ENCODE measurements at places on chromosomes 5 and 9.

DNA sequence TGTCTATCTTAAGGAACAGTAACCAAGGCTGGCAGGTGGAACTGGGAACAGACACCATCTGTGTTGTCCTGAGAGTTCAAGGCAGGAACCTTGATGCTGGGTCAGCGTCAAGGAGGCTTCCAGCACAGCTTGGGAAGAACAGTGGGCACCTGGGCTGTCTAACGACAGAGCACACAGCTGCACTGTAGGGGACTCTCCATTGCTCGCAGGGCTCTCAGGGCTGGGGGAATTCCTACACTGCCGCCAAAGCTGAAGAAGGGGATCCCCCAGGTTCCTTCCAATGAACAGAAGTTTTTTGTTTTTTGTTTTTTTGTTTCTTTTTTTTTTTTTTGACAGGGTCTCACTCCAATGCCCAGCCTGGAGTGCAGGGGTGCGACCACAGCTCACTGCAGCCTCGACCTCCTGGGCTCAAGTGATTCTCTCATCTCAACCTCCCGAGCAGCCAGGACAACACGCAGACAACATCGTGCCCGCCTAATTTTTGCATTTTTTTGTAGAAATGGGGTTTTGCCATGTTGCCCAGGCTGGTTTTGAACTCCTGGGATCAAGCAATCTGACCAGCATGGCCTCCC, 81.9 kb downstream of the PTPN3 start:
- no peak for DNase-seq

DNA sequence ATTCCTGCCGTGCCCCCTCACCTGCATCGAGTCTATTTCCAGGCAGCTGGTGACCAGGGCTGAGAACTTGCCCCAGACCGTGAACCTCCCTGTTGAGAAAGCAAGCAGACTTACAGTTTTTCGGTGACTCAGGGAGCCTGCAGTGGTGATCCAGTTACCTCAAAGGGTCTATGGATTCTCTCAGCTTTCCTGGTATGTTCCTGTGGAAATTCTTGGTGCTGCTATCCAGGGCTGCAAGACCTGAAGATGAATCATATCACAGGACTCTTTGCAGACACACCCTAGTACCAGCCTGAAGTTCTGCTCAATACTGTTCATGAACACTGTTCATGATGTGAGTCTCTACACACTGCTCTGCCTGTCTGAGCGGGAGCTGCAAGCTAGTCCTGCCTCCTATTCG, 154.7 kb downstream of the WDR70 start:
- no peak for DNase-seq

- no peak for DNase-seq
These were observed 31.5 kb downstream of the LNPEP start for GRCh38 chr5:96967400-96967799.

DNA sequence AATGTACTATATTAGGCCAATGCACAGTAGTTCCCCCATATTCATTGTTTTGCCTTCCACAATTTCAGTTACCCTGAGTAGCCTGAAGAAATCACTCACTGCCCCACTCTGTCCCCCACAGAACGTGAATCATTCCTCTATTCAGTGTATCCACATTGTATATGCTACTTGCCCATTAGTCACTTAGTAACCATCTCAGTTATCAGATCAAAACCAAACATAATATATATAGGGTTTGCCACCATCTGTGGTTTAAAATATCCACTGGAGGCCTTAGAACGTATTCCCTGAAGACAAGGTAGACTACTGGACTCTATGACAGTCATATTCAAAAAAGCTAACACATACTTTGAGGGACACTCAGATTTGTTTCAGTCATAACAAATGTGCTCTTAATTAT, 465.7 kb upstream of the RGMB start:
- no peak for DNase-seq

DNA sequence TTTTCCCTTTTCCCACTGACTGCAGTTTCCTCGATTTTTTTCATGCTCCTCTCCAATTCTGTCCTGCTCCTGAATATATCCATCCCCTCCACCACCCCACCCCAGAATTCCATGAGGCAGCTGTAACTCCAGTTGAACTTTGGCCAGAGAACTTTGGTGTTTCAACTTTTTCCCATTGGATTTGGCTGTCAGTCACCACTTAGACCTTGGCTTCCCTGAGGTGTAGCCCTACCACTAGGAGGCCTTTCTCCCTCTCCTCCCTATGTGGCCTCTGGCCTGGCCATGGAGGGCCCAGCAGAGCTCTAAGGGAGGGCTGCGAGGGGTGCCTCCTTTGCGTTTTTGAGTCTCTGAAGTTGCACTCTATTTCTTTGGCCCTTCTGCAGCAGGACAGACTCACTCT, 261.3 kb downstream of the PIK3R1 start:
- no peak for DNase-seq

DNA sequence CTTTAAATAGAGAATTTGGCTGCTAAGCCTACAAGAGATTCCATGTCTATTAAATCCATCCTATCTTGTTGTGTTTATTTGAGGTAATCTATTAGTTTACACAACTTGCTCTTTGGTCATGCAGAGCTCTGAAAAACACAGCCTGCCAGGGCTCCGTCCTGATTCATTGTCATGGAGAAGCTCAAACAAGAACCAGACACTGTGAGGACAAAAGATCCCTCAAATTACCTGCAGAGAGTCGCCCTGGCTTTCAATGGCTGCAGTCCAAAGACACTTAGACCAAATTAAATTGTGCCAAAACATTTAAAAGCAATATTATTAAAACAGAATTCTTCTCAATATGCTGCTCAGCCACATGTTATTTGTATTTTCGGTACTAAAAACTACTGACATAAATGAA, 60.1 kb downstream of the CDH18 start:
- no peak for DNase-seq

Data from AG09309 (cell line).